Astrocyte of the cerebellum (primary cell): ENCODE measurements at places on chromosomes 5 and 9.

DNA sequence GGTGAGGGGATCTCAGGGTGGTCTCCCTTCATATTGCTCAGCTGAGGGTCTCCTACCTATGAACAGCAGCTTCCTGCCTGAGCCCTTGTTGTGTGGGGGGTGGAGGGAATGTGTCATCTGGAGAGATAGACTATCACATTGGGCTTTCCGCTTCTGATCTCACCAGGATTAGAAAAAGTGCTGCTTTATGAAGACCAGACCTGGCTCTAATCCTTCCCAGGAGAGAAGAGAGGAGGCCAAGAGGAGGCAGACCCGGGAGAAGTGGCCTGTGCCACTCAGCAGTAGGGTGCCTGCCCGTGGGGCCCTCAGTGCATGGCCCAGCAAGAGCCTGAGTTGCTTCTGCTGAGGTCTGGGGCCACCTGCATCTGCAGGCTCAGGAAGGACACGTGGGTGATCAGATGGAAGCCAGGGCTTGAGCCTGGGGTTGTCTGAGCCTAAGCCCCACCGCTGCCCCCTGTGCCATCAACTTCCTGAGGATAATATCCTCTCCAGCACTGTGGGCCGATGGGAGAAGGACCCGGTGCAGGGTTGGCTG lies 22.1 kb upstream of the COL5A1 start:
- no peak for DNase-seq

- no peak for DNase-seq
These were observed 17.4 kb upstream of the MRNIP start for GRCh38 chr5:179875741-179876609.

GRCh38 chr5:120516805-120517204 lies 52.7 kb downstream of the PRR16 start:
- DNase-seq = peak; percentile 94

- no peak for DNase-seq
These were observed 168.1 kb upstream of the MAP3K1 start for GRCh38 chr5:56647099-56647850.

DNA sequence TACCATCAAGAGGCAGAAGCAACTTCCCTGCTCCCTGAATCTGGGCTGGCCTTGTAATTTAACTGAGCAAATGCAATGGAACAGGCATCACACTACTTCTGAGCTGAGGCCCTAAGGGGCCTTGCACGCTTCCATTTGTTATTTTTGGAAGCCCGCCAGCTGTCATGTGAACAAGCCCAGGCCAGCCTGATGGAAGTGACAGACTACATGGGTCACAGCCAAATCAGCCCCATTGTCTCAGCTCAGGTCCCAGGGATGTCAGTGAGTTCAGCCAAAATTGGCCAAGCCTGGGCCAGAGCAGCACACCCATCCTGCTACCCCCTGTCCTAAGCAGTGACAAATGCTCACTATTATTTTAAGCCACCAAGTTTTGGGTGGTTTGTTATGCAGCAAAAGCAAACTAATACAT lies 72.8 kb downstream of the PRRT1B start:
- DNase-seq = no peak

DNA sequence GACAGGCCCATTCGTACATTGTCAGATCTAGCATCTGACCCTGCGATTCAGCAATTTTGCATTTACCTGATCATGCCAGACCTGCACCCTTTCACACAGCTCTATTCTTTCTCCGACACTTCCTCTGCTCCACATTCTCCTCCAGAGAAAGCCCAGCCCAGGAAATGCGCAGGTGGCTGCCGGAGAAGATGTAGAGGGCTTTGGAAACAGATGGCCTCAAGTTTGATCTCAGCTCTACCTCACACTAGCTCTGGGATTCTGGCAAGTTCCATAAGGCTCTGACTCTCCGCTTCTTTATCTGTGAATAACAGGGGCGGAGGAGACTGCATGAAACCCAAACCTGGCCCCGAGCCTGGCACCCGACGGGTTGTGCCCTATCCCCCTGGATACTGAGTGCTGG lies 61.5 kb downstream of the GABBR2 start:
- DNase-seq = no peak

- DNase-seq = no peak
These were observed 545.9 kb upstream of the RIOK2 start for GRCh38 chr5:97728920-97729319.

GRCh38 chr5:141605523-141606277 lies 13.1 kb downstream of the DIAPH1 start:
- DNase-seq = no peak

GRCh38 chr9:91799113-91799744 lies 150.8 kb downstream of the ROR2 start:
- DNase-seq = no peak

DNA sequence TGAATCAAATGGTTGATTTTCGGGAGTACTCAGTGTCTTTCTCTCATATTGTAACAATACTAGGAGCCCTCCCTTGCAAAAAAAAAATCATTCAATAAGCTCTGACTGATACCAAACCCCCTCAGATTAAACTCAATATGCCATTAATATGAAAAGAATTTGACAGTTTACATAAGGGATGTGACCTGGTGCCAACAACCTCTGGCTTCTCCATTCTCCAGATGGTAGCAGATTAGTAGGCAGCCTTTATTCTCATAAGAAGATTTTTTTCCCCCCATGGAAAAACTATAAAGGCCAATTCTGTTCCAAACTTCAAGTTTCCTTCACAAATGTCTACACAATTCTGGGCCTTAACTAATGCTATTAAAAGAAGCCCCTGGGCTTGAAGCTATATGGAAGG lies 96.5 kb downstream of the EFNA5 start:
- no peak for DNase-seq

GRCh38 chr5:65014769-65015168 lies 246.0 kb downstream of the CWC27 start:
- DNase-seq = no peak

- peak; percentile 49 for DNase-seq
These were observed 140.9 kb downstream of the AOPEP start for GRCh38 chr9:94867281-94867841.

DNA sequence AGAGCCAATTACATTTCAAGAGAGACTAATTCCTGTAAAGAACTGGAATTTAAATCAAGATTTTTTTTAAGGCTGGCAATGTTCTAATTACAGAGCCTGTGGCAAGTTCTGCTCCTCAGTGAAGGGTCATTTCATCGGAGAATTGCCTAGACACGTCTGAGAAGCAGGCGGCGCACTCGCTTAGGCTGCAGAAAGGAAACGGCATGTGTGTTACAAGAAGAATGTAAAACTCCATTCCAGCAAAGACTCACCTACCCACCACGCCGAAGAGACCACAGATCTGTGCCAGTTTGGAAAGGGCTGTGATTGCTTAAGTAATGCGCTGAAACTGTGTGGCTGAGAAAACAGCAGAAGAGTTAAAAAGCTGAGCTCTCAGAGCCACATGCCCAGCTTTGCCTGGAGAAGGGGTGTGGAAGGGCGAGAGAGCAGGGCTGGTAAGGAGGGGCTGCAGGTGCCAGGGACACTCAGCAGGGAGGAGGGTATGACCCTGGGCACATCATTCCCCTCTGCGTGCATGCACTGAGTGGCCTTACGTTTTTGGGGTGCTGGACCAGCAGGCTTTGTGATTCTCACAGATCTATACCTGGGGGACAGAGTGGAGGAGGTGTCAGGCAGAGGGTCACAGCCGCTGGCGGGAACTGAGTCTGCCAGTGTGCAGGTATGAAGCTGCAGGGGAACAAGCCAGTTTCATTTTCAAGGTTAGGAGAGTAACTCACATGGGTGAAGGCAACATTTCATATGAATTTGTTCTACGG lies 17.8 kb upstream of the SLC25A51 start:
- DNase-seq = no peak

- DNase-seq = no peak
These were observed 38.7 kb downstream of the ROPN1L start for GRCh38 chr5:10480237-10480985.

DNA sequence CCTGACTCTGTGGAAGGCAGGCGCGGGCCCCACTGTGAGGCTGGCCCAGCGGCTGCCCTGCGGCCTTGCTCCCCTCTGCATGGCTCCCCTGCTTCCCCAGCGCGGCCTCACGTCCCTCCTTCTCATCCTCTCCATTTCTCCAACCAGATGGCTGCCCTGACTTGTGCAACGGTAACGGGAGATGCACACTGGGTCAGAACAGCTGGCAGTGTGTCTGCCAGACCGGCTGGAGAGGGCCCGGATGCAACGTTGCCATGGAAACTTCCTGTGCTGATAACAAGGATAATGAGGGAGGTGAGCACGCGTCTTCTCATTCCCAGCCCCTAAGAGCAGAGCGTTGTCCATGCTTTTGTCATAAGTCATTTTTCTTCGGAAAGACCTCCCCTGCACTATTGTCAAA lies 129.0 kb upstream of the WWC1 start:
- no peak for DNase-seq

DNA sequence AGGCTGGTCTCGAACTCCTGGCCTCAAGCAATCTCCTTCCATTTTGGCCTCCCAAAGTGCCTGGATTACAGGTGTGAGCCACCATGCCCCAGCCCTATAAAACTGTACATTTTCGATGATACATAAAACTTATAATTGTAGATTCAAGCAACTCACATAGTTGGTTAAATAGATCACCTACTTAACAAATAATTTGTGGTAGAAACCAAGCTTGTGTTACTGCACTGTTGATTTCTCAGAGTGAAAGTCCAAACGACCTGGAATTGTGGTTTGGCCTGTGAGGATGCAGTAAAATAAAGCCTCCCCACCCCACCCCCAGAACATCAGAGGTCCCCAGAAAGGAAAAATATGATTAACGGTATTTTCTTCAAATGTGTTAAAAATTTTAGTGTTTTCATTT lies 92.7 kb downstream of the TRIO start:
- DNase-seq = no peak

- DNase-seq = no peak
These were observed 189.7 kb upstream of the GDNF start for GRCh38 chr5:38029397-38030065.

- DNase-seq = no peak
These were observed 8.8 kb downstream of the TLE1 start for GRCh38 chr9:81680506-81680905.

DNA sequence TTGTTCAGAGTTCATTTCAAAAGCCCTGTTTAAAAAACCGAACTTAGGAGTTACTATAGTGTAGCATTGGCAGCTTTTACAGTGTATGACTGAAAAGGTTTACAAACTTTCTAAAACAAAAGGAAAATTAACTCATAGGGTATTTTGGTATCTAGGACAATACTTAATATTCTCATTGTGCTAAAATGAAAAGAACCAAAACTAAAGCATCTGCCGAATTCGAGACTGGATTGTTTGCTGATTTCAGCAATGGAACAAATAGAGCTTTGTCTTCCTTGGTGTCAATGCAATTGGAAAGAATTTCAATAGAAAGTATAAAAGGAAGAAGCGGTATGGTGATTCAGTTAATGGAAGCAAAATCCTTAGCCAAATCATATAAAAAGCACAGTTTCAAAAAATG lies 254.1 kb downstream of the SLF1 start:
- DNase-seq = no peak
